ENCODE measurements at places on chromosomes 5 and 9.

- peak; percentile 98 for DNase-seq
Measured at GRCh38 chr9:21836437-21837161, 34.2 kb downstream of the MTAP start.

- DNase-seq = no peak
Measured at GRCh38 chr5:135977375-135977928, 22.7 kb upstream of the LECT2 start.

DNA sequence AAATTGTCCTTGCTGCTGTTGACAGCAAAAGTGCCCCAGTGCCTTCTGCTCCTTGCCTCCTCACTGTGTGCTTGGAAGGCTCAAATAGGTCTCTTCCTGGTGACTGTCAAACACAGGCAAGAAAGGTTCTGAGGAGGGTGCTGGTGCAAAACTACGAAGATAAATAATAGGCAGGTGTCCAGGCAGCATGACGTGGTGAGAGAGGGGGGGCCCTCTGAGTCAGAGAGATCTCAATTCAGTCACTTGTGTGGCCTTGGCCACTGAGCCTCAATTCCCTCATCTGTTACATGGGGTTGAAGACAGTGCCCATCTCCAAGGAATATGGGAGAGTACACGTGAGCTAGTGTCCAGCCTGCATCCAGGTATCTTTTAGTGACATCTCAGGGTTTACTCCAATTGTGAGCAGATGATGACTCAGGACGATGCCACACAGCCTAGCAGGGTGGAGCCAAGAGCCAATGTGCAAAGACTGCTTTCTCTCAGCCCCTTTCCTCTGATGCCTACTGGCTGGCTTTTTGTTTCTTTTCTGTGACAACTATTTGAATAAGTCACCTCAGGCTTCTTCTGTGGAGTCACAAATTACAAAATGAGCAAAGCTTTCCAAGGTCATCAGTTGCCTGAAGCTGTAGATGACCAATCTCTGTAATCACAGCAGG, 29.7 kb upstream of the SMIM32 start:
- no peak for DNase-seq

- DNase-seq = no peak
Measured at GRCh38 chr9:98781588-98782383, 14.6 kb downstream of the ANKS6 start.

- DNase-seq = no peak
Measured at GRCh38 chr5:80959138-80959537, 1.0 kb upstream of the RASGRF2 start.

DNA sequence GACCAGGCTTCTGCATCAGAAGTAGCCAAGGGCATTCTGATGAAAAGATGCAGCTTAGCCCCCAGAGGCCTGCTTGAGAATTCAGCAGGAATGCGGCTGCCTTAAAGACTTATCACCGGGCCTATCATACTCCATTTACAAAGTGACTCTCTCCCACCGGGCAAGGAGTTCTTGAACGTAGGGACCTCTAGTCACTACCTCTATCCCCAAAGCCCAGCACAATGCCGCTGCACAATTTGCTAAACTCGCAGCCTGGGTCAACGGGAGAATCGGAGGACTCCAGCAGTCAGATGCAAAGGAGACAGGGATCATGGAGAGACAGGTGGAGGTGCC, 661 bp downstream of the PDCL start:
- DNase-seq = peak; percentile 48

GRCh38 chr9:18761742-18762300, 271.2 kb downstream of the SAXO1 start:
- no peak for DNase-seq

GRCh38 chr9:89929673-89930480, 325.1 kb downstream of the GADD45G start:
- DNase-seq = peak; percentile 50

DNA sequence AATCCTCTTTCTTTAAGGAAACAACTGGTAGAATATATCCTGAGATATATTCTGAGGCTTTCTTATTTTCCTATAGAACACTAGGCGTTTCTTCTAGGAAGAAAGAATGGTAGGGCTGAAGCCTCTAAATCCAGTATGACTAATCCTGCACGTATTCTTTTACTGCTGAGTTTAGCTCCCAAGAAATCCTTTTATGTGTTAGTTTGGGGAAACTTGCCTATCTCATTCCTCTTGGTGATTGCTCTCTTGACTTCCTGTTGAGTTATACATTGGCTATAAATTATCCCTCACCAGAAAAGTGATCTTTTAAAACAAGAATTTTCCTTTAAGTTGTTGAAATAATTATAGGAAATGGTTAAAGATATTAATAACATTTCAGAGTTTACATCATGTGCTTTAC, 422.9 kb downstream of the TMEM161B start:
- no peak for DNase-seq

- no peak for DNase-seq
Measured at GRCh38 chr5:179908528-179908927, 831 bp upstream of the TBC1D9B start.

- DNase-seq = peak; percentile 35
Measured at GRCh38 chr5:131163276-131164119, 1.6 kb downstream of the HINT1 start.

DNA sequence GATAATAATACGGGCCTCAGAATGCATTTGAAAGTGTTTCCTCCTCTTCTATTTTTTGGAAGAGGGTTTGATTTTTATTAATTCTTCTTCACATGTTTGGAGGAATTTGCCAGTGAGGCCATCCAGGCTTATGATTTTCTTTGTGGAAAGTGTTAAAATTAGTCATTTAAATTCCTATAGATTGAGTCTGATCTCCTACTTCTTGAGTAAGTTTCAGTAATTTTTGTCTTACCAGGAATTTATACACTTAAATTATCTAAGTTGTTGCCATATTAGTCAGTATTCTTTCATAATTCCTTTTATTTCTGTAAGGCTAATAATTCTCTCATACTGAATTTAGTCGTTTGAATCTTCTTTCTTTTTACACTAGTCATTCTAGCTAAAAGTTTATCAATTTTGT, 25.2 kb upstream of the HAPLN1 start:
- DNase-seq = peak; percentile 78

DNA sequence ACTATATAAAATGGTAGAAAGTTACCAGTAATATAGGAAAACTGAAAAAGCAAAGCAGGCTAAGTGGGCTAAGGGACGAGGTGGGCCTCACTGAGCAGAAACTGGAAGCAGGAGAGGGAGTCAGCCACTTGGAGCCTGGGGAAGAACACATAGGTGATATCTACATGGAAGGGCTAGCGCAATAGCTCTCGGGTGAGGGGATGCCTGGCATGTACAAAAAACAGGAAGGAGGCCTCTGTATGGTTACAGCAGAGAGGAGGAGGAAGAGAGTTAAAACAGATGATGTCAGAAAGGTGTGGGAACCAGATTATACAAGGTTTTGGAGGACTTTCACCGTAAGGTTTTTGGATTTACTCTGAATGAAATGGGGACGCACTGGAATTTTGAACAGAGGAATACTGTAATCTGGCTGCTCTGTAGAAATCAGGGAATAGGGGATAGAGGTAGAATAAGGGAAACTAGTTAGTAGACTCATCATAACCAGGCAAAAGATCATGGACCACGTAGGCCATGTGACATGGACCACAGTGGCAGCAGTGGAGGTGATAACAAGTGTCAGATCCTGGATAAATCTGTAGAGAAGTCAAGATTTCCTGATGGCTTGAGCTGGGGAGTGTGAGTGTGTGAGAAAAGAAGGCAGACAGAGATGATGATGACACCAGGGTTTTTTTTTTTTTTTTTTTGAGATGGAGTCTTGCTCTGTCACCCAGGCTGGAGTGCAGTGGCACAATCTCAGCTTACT, 52.5 kb downstream of the FNBP1 start:
- peak; percentile 28 for DNase-seq

DNA sequence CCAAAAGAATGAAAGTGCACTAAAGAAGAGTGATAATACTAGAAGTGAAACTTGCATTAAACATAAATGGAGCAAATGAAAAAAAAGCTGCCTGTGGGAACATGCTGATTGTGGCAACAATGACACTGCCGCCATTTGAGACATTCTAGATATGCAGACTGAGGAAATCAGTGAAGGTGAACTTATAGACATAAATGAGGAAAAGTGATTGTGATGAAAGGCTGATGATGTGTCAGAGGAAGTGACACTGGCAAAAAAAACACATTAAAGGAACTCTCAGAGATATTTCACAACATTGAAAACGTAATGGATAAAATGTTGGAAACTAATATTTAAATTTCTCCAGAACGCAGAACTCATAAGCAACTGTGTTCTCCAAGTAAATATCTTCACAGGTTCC, 1.2 kb downstream of the ERCC8 start:
- no peak for DNase-seq

DNA sequence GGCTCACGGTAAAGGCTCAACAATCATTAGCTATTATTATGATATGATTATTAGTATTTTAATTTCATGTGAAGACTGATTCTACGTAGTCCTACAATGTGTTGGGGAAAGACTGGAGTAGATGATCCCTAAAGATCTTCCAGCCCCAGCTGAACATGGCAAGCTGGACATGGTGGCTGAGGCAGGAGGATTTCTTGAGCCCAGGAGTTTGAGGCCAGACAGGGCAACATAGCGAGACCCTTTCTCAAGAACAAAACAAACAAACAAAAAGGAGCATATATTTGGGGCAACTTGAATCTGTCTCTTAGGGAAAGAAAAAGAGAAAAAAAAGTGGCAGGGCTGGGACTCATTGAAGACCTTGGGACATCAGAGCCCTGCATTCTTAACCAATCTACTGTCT, 16.2 kb upstream of the FAT2 start:
- DNase-seq = no peak

DNA sequence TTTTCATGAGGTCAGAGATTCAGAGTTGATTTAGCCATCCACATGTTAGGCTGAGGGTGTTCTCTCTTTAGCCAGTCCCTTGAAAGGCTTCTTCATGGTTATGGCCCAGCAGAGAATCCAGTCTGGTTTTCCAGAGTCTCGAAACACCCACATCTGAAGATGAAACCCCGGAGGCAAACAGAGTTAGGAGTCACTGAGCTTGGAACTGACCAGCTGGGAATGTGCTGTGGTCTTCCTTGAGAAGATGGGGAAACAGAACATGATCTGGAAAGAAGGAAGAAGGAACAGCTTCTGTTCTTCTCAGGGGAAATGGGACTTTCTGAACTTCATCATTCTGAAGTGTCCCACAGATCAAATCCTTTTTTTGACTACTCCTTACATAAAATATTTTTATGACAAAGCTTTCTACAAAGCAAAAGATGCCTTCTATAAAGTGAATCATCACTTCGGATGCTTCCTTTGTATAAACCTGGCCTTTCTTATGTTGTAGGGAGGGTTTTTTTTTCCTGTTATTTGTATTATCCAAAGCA, 45.4 kb downstream of the ZNF618 start:
- no peak for DNase-seq

DNA sequence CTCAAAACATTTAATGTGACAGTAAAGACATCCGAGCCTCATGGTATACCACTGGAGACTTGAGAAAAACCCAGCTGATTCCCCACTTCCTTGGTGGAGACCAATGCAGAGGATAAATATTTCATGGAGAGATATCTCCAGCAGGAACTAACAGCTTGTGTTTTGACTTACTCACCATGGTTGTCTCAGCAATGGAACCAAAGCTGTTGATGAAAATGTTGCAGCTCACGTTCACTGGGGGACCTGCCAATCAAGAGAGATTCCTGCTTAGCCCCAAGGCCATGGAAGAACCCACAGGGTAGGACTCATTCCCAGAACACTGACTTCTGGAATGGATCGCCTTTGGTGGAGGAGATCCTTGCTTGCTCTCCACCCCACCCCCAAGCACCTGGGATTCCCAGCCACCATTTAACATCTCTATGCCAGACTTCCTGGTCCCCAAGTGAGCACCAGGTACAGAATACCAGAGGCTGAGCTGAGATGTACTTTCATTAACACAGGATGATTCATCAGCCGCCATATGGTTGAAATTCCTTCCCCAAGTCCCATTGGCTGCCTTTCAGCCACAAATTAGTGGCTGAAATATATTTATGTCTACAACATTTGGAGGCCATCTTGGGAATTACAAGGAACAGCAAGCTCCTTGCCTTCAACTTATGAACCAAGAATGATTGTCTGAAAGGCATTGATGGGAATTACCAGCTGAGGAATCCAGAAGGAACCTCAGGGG, 37.9 kb downstream of the GLRA1 start:
- DNase-seq = no peak

DNA sequence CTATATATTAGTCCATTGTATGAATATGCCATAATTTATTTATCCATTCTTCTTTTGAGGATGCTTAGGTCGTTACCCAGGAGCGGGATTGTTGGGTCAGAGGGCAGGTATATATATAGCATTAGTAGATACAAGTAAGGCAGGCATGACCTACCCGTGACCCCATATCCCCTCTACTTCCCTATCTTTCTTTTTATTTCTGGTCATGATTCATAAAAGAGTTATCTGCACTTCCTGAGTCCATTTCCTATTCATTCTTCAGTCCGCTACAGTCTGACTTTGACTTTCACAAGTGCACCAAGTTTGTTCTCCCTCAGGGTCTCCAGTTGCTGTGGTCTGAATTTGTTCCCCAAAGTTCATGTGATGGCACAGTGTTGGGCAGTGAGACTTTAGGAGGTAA, 6.9 kb downstream of the RHOBTB3 start:
- DNase-seq = no peak

DNA sequence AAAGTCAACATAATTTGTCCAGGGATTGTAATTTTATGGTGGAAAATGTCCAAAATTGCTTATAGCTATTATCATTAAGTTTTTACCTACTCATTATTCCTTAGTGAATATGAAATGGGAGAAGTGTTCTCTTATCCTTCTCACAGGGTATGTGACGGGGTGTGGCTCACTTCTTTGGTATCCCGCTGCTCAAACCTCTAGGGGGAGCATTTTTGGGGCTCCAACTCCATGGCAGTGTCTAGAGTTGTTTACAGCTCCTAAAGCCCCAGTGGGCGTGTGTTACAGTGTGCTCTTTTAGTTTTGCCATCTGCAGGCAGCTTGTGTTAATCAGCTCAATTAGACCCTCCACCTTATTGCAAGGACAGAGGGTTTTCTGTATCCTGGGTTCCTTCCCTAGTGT, 89.4 kb downstream of the CDKN2A start:
- peak; percentile 43 for DNase-seq

DNA sequence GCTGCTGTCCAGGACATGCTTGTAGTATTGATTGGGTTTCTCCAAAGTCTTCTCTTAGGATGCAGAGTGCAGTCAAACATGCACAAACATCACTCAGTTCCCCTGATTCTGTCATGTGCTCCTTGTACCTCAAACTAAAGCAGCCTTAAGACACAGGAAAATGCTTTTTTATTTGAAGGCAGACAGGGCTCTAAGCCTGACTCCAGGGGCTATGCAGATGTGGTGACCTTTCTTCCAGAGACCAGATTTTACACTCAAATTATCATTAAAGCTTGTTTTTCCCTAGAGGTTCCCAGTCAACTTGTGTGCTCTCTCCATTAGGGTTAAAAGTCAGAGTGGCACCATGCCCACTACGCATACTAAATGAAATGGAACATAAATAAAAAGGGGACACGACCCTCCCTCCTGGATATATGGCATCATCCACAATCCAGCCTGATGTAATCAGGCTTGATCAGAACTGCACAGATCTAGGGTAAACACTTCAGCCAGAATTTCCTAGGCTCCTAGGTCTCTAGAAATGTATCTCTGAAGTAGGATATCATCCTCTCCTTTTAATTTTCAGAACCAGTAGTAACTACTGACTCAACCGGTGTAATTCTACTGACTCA, 771.1 kb downstream of the NR2F1-AS1 start:
- no peak for DNase-seq

Measured in fibroblast of skin of scalp (primary cell).